ENCODE measurements at places on chromosomes 12 and 14.
A peak's percentile ranks its signal among the peaks of the same experiment; 100 is the strongest.

GRCh38 chr12:12804011-12804410 lies 9.1 kb upstream of the DDX47 start:
- no peak for DNase-seq

DNA sequence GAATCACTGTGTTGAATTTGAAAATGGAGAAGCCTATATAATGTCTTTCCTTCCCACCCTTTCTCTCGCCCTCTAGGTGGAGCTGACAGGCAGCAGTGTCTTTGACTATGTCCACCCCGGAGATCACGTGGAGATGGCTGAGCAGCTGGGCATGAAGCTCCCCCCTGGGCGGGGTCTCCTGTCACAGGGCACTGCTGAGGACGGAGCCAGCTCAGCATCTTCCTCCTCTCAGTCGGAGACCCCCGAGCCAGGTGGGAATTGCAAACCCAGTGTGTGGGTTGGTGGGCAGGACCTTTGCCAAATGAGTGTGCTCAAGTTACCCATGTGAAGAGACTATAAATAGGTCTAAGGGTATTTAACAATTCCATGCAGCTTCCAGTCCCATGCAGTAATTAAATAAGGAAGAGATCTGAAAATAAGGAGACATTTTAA lies 274.7 kb downstream of the EGLN3 start:
- peak; percentile 65 for DNase-seq

DNA sequence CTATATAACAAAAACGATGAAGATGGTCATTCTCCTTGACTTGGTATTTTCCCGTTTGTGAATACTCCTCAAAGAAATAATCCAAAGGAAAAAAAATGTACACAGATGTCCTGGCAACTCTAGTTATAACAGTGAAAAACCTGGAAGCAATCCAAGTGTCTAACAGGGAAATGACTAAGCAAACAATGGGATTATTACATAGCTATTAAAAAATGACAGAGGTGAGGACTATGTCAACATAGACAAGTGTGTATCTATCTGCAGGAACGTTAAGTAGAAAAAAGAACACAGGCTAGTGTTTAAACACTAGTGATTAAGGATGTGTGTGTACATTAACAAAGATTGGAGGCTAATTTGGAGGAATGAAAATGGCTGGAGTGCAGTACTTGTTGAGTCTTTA lies 5.9 kb upstream of the APOLD1 start:
- no peak for DNase-seq

DNA sequence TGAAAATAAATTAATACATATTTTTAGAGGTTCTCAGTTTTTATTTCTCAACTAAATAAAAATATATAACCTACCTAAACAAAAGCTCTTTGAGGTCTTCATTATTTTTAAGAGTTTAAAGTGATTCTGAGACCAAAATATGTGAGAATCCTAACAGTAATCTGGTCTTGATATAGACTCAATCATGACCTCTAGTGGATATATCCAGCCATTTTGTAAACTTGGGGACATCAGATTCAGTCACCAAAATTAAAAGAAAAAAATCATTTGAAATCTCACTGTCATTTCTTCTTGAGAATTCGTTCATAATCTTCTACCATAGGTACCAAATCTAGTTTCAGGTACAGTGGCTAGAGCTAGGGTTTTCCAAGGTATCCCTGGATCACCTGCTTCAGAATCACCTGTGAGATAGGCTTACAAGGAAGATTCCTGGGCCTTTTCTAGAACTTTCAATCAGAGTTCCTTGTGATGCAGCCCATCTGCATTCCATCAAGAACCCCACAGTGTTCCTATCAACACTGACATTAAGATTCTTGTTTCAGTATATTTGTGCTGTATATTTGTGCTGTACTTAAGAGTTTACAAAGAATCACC lies 214.9 kb downstream of the ADAMTS20 start:
- DNase-seq: no peak

DNA sequence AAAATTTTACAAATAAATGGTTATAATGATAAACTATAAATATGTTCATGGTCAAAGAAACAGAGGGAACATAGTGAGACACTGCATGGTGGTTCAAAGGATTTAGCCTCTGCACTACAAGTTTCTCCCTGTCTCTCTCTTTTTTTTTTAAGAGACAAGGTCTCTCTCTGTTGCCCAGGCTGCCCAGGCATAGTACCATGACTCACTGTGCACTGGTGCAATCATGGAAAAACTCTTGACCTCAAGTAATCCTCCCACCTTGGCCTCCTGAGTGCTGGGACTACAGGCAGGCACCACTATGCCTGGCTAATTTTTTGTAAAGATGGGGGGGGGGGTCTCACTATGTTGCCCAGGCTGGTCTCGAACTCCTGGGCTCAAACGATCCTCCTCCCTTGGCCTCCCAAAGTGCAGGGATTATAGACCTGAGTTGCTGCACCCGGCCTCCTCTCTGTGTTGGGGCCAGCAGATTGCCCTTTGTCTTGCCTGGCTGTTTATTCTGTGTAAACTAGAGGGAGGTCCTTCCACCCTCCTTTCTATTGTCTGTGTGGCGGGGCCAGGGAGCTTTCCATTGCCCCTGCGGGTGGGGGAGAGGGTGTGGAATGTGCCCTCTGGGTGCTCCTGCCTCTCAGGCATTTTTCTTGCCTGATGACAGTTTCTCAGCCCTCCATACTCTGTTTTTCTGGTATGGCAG lies 22.1 kb downstream of the MTHFD1 start:
- DNase-seq: no peak

DNA sequence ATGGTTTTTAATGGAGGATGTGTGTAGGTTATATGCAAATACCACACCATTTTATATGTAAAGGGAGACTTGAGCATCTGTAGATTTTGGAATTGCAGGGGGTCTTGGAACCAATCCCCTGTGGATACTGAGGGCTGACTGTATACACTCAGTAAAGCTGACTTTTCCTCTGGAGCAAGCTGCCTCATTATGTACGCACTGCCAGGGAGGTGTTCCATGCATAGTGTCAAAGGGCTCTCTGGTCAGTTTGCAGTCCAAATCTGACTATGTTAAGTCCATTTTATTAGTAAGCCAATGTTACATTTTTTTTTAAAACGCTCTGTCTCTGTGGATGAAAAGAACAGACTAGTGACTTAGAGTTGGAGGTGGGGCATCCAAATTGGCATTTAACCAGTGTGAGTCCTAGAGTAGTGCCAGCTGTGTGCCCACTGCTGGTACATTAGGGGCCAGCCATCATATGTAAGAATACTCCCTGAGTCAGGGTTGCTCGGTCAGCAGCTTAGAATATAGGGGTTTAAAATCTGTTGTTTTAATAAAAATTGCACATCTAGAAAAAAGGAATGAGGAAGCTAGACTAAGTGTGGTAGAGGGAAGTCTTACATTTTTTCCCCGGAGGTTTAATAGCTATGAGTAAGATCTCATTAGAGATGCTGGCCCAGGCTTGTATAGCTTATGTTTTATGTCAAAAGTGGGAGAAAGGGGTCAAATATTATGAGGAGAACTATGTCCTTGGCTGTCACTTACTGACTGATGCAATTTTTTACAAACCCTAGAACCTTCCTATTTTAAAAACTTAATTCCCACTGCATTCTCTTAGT lies 87.0 kb downstream of the TESC start:
- DNase-seq: no peak

DNA sequence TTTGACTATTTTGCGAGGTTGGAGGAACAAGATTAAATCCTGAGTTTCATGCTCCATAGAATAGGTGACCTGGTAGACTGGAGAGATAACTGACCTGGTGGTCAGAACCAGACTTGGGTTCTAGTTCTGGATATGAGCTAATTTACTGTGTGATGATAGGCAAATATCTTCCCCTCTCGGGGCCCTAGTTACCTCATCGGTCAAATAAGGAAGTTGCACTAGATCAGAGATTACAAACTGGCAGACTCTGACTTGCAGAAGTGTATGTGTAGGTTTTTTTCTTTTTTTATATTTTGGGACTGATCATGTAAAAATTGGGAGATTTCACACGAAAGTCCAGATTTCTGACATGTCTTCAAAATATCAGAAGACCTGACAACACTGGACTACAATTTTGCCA lies 37.0 kb downstream of the RPH3A start:
- no peak for DNase-seq

- no peak for DNase-seq
Measured at GRCh38 chr14:99548871-99549515, 55.0 kb downstream of the CCDC85C start.

- no peak for DNase-seq
Measured at GRCh38 chr12:93667672-93668071, 9.5 kb upstream of the CRADD start.

DNA sequence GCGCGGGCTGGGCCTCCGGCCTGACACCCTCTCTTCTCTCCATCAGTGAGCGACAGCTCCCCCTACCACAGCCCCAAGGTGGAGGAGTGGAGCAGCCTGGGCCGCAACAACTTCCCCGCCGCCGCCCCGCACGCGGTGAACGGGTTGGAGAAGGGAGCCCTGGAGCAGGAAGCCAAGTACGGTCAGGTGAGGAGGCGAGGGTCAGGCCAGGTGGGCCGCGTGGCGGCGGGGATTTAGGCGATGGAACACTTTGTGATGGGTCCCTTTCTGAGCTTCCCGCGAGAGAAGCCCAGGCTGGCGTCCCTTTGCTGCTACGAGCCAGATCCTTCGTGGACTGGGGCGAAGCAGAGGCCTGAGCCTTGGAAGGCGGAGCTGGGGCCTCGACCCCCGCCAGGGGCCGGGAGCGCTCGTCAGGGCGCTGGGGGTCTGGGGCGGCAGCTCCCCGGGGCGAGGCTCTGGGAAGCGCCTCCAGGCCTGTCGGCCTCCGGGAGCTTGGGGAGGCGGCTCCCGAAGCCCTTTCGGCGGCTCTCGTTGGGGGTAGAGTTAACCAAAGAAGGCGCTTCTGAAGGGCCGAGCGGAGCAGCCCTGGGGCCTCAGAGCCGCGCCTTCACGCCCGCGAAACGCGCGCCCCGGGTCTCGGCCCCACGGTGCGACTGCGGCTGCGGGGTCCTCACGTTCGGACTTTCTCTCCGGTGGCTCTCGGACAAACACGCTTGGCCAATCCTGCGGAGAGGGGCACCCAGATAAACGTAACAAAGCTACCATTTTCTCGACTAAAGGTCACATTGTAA lies 5.0 kb downstream of the PAX9 start:
- no peak for DNase-seq

GRCh38 chr12:18141048-18141982 lies 51.3 kb upstream of the RERGL start:
- DNase-seq: peak; percentile 64

DNA sequence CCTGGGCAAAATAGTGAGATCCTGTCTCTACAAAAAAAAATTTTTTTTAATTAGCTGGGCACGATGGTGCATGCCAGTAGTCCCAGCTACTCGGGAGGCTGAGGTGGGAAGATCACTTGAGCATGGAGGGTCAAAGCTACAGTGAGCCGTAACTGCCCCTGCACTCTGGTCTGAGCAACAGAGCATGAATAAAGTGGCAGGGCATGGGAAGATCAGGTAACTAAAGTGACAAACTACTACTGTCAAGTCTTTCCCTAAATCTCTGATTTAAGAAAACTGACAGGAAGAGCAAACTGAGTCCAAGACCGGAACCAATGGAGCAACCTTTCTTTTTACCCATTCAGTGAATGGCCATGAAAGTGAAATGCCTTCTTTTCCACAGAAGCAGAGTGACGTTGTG lies 10.8 kb downstream of the DCAF5 start:
- DNase-seq: no peak

GRCh38 chr14:77061630-77062257 lies 33.2 kb upstream of the IRF2BPL start:
- DNase-seq: no peak

DNA sequence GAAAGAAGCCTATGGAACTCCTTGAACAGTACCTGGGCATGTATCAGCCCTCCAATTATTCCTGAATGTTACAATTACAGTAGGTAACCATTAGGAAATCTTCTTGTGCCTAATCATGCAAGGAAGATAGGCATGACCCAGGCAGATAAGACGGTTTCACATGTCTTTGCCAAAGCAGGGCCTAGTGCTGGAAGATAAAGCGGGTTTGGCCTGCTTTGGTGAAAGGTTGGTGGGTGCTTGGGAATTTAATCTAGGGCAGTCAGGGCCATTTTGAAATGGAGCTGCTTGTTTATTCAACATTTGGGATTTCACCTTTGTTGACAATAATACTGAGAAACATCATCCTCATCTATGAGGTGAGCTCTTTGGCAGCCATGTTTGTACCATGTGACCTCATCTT lies 12.5 kb upstream of the SRSF5 start:
- DNase-seq: no peak

- DNase-seq: no peak
Measured at GRCh38 chr12:39102474-39103209, 197.3 kb upstream of the CPNE8 start.

DNA sequence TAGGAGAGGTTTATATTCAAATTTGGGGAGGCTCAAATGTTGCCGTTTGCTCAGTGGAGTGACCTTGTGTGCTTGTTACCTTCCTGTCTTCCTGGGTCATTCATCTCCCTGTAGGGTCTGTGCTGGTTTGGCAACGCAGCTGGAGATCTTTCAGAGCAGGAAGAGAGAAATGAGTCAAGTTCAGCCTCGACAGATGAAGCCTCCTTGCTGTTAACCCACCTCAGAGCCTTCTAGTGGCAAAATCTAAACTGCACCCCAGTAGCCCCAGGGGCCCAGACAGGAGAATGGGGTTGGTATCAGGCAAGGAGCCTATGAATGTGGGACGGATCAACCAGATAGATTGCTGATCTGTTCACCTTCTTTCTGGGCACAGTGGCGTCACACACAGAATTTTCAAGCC lies 999.3 kb downstream of the VRK1 start:
- no peak for DNase-seq

- DNase-seq: no peak
Measured at GRCh38 chr14:99225436-99226203, 46.4 kb downstream of the BCL11B start.

DNA sequence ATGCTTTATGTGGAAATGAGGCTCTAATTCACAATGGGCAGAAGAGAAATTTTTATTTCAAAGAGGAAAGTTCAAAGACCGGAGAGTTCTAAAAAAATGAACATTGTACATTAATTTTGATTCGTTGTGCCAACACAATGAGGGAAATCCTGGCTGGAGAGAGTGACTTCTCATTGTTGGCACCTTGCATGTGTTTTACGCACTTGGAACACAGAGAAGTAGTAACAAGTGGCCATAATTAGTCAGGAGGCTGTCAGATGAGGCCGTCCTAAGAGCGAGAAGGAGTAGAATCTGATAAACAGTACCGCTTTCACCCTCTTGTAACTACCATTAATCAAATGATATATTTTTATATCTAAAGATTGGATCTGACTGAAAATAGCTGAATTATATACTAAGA lies 6.9 kb downstream of the LMO3 start:
- no peak for DNase-seq

- DNase-seq: no peak
Measured at GRCh38 chr12:52279422-52280318, 5.2 kb downstream of the KRT86 start.

Measured in brain pericyte (primary cell).